ENCODE measurements at places on chromosomes 3 and 15.

DNA sequence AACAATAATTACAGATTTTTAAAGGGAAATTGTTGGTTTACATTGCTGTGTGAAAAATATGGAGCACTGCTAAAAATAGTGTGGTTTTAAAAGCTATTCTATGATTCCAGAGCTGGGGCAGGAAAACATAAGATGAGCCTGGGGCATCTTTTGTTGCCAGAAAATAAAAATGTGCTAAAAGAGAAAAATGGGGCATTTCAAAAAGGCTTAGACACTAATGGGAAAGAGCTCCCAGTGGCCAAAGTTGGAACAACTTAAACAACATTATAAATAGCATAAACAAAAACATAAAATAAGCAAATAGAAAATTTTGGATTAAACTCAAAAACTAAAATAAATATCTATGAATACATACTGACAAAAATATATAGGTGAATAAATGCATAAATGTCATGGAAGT, 478.9 kb downstream of the NLGN1 start:
- DNase-seq: no peak

DNA sequence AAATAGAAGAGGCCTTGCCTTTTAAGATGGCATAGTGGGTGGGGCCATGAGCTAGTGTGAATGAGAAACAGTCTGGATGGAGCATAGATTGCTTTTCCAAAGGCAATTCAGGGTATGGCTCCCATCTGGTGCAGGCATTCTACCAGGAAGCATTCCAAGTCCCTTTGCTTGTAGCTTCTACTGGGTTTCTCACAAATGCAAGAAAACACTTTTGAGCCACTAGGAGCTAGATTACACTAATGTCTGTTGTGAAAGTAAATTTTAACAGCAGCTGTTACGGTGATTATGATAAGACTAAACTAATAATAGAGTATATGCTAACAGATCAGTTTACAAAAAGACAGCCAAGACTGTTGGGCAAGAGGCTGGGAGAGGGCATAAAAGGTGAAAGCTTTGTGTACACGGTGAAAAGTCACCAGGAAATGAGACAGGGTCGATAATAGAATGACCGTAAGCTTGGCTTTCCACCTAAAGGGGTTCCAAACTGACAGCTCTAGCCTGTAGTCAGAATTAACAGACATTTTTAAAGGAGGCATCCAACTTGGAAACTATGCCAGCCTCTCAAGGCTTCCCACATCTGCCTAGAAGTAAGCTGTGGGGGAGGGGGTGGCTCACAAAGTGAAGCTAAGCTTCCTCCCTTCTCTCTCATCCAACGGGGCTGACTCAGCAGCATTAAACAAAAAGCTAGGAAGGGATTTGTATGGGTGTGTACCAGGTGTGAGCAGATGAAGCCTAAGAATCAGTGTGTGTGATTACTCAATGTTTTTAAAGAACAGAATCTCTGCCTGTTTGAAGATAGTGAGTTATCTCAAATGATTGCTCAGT, 61.1 kb upstream of the GPD1L start:
- DNase-seq: no peak

- no peak for DNase-seq
Observed at GRCh38 chr3:23308986-23309625, 106.0 kb downstream of the UBE2E2 start.

GRCh38 chr3:149657321-149657925, 402 bp downstream of the WWTR1 start:
- no peak for DNase-seq

DNA sequence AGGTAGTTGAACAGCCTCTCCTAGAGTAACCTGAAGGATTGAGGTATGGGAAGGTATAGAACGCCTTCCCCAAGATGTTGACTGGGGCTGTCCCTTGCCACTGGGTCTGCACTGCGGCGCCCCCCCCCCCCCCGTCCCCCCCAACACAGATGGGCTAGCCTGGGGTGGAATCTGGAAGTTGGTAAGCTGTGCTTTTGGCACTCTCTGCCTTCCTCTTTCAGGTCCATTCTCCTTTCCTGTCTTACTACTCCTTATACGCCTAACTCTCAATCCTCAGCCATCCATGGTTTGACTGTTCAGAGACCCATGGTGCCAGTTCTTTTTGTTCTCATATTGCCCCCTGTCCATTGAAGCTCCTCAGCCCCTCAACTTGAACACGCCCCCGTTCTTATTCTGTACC, 42.8 kb downstream of the MAP2K1 start:
- no peak for DNase-seq

DNA sequence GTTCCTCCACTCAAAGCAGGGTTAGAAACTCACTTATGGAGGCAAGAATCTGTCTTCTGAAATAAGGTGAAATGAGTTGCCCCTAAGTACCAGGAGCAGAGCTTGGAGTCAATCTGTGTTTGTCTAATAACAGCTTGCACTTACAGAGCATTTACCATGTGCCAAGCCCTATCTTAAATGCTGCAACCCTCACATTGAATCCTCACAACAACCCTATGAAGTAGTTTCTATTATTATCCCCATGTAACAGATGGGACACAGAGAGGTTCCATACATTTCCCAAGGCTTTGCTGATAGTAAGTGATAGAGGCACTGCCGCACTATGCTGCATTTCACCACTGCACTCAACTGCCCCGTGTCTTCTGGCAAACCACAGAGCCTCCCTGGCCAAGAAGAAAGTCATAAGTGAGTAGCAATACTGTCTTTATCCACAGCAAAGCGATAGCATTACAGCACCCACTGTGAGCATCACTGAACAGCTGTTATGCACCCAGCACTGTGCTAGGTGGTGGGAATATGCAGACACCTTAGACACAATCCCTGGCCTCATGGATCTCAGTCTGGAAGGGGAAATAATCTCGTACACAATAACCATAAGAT, 141.5 kb downstream of the SSR3 start:
- DNase-seq: no peak

GRCh38 chr15:64162478-64162868, 349 bp downstream of the PPIB start:
- no peak for DNase-seq

- DNase-seq: no peak
Observed at GRCh38 chr3:57726397-57726796, 29.7 kb upstream of the SLMAP start.

DNA sequence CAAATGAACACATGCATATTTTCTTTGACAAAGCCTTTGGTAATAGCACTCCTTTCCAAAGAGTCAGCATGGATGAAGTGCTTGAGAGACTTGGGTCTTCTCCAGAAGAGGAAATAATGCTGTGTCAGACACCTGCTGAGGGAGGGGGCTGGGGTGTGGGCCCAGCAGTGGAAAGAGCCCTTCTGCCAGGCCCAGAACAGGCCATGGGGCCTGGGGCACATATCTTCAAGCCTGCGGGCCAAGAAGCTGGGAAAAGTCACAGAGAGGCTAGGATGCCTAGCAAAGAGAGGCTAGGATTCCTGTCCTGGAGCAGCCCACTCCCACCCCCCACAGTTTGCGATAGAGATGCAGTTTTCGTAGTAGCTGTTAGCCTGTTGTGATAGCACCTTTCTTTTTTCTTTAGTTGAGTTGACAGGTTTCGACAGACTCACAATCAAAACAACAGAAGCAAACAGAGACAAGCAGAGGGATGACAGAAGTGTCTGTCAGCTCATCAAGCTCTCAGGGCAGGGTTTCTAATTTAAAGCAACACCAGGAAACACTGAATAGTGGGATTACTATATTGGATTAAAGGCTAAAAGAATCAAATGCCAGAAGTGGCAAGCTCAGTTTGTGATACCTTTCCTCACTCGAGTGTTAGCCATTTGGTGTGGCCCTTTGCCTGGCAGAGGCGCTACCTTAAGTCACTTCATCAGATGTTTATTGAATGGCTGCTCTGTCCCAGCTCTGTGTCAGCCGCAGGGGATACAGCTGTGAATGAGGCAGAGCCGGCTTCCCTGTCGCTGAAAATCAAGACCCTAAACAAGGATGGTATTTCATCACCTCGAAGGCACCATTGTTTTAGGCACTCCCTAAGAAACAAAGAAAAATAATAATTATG, 19.0 kb downstream of the CMTM7 start:
- no peak for DNase-seq

GRCh38 chr3:185767002-185767688, 57.7 kb downstream of the IGF2BP2 start:
- DNase-seq: no peak

DNA sequence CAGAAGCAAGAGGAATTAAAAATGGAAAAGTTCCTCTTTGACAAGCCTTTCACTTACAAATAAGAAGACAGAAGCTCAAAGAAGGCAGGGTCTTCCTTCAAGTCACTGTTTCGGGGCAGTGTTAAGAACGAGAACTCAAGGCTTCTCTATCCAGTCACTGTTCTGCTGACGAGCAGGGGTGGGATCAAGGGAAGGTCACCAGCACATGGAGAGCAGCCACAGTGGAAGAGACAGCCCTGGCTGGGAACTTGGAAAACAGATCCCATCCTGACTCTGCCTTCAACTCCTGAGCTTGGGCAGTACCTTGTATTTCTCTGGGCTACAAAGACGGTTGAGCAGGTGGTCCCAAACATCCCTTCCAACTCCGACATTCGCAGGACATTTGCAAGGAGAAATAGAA, 111.5 kb upstream of the LPP start:
- DNase-seq: no peak

- DNase-seq: no peak
Observed at GRCh38 chr15:39663704-39664250, 82.9 kb downstream of the THBS1 start.

GRCh38 chr3:99191186-99191585, 289.7 kb upstream of the DCBLD2 start:
- no peak for DNase-seq

DNA sequence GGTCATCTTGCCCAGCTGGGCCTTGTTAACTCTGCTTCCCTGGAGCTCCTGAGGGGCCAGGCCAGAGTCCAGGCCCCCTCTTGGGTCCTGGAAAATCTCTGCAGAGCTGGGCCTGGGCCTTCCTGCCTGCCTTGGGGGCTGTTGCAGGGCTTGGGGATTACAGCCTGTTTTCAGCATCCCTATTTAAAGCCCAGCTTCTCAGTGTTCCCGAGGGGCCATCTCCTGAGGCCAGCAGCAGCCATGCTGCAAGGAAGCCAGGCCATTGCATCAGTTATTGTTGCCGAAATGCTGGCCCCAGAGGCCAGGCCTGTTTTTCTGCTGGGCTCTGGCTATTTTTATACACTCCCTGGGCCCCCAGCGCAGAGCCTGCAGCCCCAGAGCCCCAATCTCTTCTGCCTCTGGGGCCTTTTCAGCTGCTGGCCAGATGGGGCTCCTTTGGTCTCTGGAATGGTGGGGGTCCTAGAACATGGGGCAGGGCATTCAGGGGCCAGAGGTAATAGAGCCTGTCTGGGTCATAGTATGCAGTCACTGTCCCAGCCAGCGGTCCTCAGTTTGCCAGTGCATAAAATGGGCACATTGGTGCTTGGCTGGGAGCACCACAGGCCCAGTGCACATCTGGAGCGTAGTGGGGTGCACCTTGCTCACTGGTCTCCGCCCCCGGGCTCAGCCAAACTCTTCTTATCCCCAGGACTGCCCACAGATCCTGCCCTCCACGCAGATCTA, 28.5 kb downstream of the PLXNA1 start:
- DNase-seq: no peak

DNA sequence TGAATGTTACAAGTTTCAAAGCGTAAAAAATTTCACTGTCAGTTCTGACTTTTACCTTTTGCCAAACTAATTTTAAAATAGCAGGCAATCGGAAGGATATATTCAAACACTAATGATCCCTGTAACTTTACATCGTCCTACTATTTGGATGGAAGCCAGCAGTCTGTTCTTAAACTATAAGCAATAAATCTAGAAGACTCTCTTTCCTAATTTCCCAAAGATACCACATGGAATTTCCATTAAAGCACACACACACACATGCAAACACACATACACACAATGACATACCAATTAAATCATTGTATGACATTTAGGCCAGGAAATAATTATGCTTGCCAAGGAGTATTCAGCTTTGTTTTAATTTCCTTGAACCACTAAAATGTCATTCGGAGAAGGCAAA, 32.0 kb downstream of the IL17RD start:
- no peak for DNase-seq

GRCh38 chr3:107404727-107405469, 27.7 kb downstream of the CCDC54 start:
- DNase-seq: no peak

DNA sequence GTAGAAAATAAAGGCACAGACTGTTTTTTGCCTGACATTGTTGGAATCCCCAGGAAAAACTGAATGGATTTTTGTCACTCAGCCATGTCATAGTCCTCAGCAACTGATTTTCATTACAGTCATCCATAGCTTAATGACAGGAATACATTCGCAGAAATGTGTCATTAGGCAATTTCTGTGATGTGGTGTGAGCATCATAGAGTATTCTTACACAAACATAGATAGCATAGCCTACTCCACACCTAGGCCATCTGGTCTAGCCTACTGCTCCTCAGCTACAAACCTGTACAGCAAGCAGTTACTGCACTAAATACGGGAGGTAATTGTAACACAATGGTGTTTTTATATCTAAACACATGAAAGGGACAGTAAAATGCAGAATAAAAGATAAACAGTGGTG, 34.4 kb upstream of the FBN1 start:
- no peak for DNase-seq

DNA sequence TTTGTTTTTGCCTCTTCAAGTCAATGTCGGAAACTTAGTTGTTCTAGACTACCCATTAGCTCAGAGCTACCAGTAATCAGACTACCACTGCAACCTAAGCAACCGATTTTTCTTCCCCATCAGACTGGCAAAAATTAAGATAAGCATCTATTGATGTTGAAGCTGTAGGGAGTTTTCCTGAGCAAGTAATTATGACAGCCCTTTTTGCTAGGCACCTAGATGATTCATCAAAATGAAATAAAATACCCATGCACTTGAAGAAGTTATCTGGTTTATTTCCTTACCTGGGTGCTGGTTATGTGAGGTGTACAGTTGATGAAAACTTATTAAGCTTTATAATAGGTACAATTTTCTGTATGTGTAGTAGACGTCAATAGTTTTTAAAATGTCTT, 554 bp upstream of the COMMD4 start:
- DNase-seq: no peak

- DNase-seq: no peak
Observed at GRCh38 chr15:85763673-85764633, 30.8 kb downstream of the KLHL25 start.

GRCh38 chr3:43015991-43016865, 37.1 kb downstream of the GASK1A start:
- DNase-seq: no peak

GRCh38 chr15:70261083-70261482, 163.4 kb upstream of the TLE3 start:
- DNase-seq: no peak

GRCh38 chr3:53513556-53514190, 19.3 kb downstream of the CACNA1D start:
- DNase-seq: no peak

- DNase-seq: no peak
Observed at GRCh38 chr3:191753196-191753595, 292.2 kb downstream of the PYDC2 start.

GRCh38 chr3:31851278-31851677, 129.8 kb downstream of the OSBPL10 start:
- DNase-seq: no peak

GRCh38 chr3:184349563-184350470, 11.6 kb downstream of the CLCN2 start:
- no peak for DNase-seq

- no peak for DNase-seq
Observed at GRCh38 chr3:67167481-67167880, 169.4 kb downstream of the KBTBD8 start.

GRCh38 chr15:92452143-92452542, 58.5 kb downstream of the ST8SIA2 start:
- DNase-seq: no peak

- no peak for DNase-seq
Observed at GRCh38 chr3:154003649-154004048, 117.5 kb upstream of the ARHGEF26 start.

GRCh38 chr15:70526221-70526973, 237.0 kb downstream of the UACA start:
- DNase-seq: no peak

- no peak for DNase-seq
Observed at GRCh38 chr3:179156170-179156569, 8.0 kb downstream of the PIK3CA start.

Data from stimulated activated CD4-positive, alpha-beta T cell treated with anti-CD3 and anti-CD28 coated beads, Interleukin-1b, Interleukin-23, amount 100 ng/mL, for 24 hours (primary cell).